ENCODE measurements at places on chromosomes 7 and 10. TPM values are rescaled to one million over a fixed set of nuclear protein-coding genes. Genes with fewer than 3 reads are reported as not detected.

- DNase-seq = no peak
Observed at GRCh38 chr7:135717693-135718092, 10.3 kb downstream of the SLC13A4 start.

- peak; percentile 65 for DNase-seq
Observed at GRCh38 chr10:46523962-46524471, 32.4 kb downstream of the GPRIN2 start.

DNA sequence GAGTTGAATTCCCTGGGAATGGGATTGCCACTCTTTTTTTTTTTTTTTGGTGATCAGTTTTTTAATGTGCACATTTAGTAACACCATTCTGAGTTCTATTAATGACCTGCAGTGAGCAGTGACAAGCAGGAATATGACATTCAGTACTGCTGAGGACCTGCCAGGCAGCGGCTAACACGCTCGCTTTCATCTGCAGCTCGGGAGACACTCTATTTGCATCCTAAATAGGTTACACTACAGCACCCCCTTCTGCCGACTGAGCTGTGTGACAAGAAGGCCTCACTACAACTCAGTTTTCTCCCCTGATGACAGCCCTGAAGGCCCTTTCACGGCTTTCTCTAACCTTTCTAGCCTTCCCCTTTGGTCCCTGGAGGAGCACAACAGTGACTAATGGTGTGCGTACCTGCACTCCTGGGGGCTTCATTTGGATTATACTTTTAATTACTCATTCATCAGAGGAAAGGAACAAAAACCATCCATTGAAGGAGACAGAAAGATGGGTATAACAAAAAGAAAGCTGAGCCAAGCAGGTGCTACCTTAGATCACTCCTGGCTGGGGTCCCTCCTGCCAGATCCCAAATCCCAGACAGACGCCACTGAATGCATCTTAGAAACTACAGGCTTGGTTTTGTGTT is 872.4 kb downstream of the LRMDA start:
- peak; percentile 88 for DNase-seq

- no peak for DNase-seq
Observed at GRCh38 chr10:78774614-78774998, 294.2 kb upstream of the ZMIZ1 start.

The NRCAM gene
- polyA plus RNA-seq = 18.2 TPM

GRCh38 chr10:124612611-124613498 is 131.3 kb downstream of the FAM53B start:
- no peak for DNase-seq

- no peak for DNase-seq
Observed at GRCh38 chr7:43211286-43211685, 98.8 kb downstream of the HECW1 start.

The VPS37D gene
- polyA plus RNA-seq = 18.9 TPM

The PLEKHS1 gene
- polyA plus RNA-seq = 0.09 TPM

All from renal pelvis (tissue), 12 donors.